ENCODE measurements at places on chromosomes 1 and 21.

GRCh38 chr21:15740383-15740782, 10.6 kb downstream of the USP25 start:
- no peak for DNase-seq

GRCh38 chr1:116693759-116694480, 26.4 kb upstream of the IGSF3 start:
- no peak for DNase-seq
- H3K27ac ChIP-seq: no peak overlapping the region
- no peaks in the 10 kb centered on the region for H3K27me3 ChIP-seq
- no peaks in the 10 kb centered on the region for H3K4me1 ChIP-seq
- H3K36me3 ChIP-seq: no peaks in the 10 kb centered on the region
- H3K4me3 ChIP-seq: no peak overlapping the region

DNA sequence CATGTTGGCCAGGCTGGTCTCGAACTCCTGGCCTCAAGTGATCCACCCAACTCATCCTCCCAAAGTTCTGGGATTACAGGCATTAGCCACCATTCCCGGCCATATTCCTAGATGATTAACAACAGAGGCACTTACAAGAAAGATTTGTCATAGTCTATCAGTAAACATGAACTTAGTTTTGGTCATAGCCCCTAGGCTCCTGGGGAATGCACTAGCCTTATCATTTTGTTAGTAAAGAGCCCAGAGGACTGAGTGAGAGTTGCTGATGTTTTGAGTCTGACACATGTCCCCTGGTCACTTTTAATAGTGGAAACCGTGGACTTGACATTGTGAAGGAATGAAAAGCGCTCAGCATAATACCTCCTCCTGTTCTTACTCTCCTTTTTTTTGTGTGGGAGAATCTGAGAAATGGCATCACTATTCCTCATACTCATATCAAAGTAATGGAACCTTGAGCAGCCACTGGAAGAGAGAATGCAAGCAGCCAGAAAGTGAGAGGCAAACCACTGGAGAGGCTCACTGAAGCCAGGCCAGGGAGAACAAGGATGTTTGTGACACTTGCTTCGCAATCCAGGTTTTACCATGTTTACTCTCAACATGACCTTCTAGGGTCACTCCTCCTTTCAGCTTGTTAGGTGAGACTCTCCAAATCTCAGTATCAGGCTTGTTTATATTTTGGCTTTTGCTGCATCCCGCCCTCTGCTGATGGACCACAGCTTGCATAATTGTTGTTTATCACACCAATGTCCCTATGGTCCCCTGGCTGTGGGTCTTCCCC, 14.8 kb downstream of the ATP1B1 start:
- H3K27me3 ChIP-seq: no peaks in the 10 kb centered on the region
- DNase-seq: no peak
- no peak overlapping the region for H3K27ac ChIP-seq
- H3K4me1 ChIP-seq: no peaks in the 10 kb centered on the region
- no peak overlapping the region for H3K4me3 ChIP-seq
- H3K36me3 ChIP-seq: no peaks in the 10 kb centered on the region

DNA sequence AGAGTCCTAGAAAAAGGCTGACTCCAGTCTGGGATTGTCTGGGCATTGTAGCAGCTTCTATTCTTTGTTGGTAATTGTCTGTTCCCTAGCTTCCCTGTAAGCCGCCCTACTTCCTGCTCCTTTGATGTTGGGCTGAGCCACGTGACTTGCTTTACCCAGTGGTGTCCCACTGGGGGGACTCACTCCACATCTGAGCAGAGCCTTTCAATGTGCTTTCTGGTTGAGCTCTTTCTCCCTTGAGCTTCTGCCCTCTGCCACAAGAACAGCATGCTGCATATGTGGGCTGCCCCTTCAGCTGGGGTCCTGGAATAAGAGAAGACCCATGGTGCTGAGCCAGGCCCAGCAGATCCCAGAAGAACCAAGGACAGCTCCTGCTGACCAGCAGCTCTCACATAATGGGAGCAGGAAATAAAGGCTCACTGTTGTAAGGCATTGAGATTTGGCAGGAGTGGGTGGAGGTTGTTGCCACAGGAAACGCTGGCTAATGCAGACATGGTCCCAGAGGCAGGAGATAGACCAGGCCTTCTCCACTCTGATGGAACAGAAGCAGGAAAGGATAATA, 276.3 kb upstream of the GJB5 start:
- no peaks in the 10 kb centered on the region for H3K4me1 ChIP-seq
- H3K4me3 ChIP-seq: no peak overlapping the region
- H3K27ac ChIP-seq: no peak overlapping the region

- H3K27me3 ChIP-seq: no peaks in the 10 kb centered on the region
- no peaks in the 10 kb centered on the region for H3K36me3 ChIP-seq
- no peaks in the 10 kb centered on the region for H3K4me1 ChIP-seq
- H3K27ac ChIP-seq: no peak overlapping the region
Measured at GRCh38 chr1:87200875-87201638, 127.6 kb upstream of the LMO4 start.

DNA sequence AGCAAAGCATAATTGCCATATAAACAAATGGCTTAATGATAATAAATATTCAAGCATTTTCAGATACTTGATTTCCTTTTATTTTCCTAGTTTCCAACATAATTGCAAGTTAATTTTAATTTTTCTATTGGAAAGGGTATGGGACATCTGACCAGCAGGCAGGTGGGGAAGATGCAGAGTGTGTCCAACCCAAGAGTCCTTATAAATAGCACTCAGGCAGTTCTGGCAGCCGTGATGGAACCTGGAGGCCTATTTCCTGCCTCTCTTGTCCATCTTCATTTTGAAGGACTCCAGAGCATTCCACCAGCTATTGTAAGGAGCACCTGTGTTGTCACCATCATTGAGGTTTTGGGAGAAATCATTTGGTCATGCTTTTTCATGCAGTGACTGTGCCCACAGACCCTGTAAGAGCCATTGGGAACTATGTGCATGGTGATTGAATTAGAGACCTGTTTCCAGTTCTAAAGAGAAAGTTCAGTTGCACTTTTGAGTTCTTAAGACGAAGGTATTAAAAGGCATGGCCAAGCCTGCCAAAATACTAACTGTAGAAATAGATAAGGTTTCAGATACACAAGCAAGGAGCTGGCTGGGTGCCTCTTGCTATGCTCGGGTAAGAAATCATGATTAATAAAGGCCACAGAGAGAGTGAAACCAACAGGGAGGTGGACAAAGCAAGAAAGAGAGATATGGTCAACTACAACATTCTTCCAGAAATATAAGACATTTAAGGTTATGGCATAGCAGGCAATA, 92.3 kb downstream of the SPATA46 start:
- no peak for DNase-seq
- H3K27me3 ChIP-seq: peaks cover 5% of the 10 kb centered on the region
- H3K4me3 ChIP-seq: no peak overlapping the region
- no peaks in the 10 kb centered on the region for H3K36me3 ChIP-seq
- H3K27ac ChIP-seq: no peak overlapping the region

DNA sequence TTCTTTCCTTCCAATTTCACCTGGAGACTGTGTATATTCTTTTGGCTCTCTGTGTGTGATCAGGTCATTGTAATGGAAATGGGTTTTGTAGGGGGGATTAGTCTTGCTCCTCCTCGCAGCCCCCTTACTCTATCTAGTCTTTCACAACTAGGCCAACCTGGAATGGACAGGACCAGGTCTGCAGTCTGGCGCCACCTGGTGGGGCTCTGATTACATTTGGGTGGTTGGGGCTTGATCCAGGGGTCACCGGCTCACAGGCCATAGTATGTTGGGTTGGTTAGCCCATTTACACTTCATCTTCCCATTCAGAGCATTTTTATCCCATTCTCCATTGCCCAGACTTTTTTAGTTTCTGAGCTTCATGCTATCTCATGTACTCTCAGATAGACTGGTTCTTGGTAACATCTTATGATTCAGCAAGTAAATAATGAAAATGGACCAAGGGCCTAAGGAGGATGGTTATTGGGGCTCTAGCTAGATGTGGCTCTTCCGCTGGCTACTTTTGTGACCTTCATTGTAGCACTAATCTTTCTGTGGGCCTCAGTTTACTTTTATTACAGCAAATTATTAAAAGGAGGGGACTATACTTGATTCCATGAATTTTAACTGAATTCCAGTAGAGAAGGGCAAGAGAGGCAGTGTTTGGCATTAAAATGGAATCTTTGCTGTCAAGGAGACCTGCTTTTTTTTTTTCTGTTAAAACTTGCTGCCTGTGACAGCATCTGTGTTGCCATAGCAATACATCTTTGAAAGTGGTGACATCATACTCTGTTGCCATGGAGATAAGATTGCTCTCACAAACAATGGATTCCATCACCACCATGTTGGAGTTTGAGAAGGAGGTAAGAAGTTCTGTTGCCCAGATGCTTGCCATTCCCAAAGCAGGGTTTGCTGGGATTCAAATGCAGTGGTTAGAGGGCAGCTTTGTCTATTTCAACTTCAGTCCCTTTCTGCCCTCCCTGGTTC, 150.1 kb downstream of the PLXNA2 start:
- no peak overlapping the region for H3K27ac ChIP-seq
- no peaks in the 10 kb centered on the region for H3K4me1 ChIP-seq
- DNase-seq: no peak
- no peaks in the 10 kb centered on the region for H3K27me3 ChIP-seq
- no peak overlapping the region for H3K4me3 ChIP-seq

- no peak for DNase-seq
- H3K4me1 ChIP-seq: no peaks in the 10 kb centered on the region
- no peak overlapping the region for H3K4me3 ChIP-seq
- H3K36me3 ChIP-seq: no peaks in the 10 kb centered on the region
Measured at GRCh38 chr1:161421456-161421855, 53.8 kb upstream of the CFAP126 start.

DNA sequence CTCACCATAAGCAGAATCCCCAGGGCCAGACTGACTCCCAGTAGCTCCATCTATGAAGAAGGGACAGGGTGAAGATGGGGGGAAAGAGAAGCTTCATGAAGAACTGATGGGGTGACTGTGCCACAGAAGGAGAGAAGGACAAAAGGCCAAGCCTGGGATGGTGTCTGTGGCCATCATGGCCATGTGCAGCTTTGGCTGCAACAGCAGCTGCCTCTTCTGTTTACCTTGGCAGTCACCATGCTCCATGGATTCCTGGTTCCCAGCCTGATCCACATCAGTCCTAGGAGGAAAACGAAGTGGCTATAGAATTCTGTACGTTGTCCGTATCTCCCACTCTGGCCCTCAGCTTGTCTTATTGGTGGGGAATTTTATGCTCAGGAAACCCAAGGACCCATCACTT, 12.0 kb downstream of the SEMA6C start:
- DNase-seq: no peak
- no peaks in the 10 kb centered on the region for H3K4me1 ChIP-seq
- H3K36me3 ChIP-seq: no peaks in the 10 kb centered on the region
- no peak overlapping the region for H3K27ac ChIP-seq
- H3K4me3 ChIP-seq: no peak overlapping the region

DNA sequence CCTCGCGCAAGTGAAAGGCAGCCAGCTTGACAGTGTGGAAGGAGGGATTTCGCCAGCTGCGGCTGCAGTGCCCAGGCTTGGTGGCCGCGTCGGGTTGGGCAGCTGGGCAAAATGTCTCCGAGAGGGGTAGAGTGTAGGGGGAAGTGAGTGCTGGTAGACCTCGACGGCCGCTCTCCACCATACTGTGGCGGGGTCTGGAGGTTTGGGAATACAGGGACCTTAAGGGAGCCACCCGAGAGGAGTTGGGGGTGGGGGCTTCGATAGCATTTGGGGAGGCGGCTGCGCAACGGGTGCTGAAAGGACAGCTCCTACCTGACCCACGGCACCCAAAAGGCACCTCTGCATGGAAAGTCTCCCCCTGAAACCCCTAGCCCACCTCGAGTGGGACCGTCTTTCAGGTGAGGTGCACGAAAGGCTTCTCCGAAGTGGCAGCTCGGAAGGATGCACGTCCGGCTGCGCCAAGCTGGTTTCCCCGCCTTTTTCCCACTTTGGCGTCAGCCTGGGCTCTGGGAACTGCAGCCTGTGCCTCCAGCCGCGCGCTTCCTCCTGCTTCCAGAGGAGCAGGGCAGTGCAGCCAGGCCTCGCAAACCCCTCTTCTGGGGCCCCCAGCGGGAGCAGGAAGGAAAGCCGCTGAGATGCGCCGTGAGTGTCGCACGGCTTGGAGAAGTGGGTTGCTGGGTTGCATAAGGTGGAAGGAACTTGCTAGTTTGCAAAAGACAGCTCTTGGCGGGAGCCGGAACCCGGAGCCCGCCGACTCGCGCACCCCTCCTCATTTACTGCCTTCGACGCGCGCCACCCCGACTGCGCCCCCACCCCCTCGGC, 531 bp upstream of the HMGN2 start:
- H3K4me3 ChIP-seq: peak overlapping the region; percentile 93
- peak overlapping the region; percentile 97 for H3K27ac ChIP-seq
- peaks cover 18% of the 10 kb centered on the region for H3K4me1 ChIP-seq

GRCh38 chr1:187985897-187986654, 1157.3 kb downstream of the PLA2G4A start:
- H3K27me3 ChIP-seq: no peaks in the 10 kb centered on the region
- H3K36me3 ChIP-seq: no peaks in the 10 kb centered on the region
- H3K4me1 ChIP-seq: no peaks in the 10 kb centered on the region
- H3K4me3 ChIP-seq: no peak overlapping the region
